ENCODE measurements at places on chromosomes 7 and 10. TPM values are rescaled to one million over a fixed set of nuclear protein-coding genes. Genes with fewer than 3 reads are reported as not detected.

CFAP70 gene
- total RNA-seq, result 6.5 TPM

TUBB8 gene
- total RNA-seq, result 0.24 TPM

PRLHR gene
- total RNA-seq, result 1.4 TPM

EVX1 gene
- total RNA-seq, result 1.7 TPM

GLUD1 gene
- 82.8 TPM for total RNA-seq

SMO gene
- 21.9 TPM for total RNA-seq

GATA3 gene
- 1.9 TPM for total RNA-seq

GBX1 gene
- not detected for total RNA-seq

GIMAP4 gene
- 9.6 TPM for total RNA-seq

CYP26A1 gene
- total RNA-seq, result 0.72 TPM

GRID2IP gene
- 0.96 TPM for total RNA-seq

ACTL6B gene
- total RNA-seq, result not detected

GRB10 gene
- 38.3 TPM for total RNA-seq

FAM25G gene
- total RNA-seq, result not detected

AKR1C8 gene
- 2.9 TPM for total RNA-seq

RTKN2 gene
- total RNA-seq, result 5.1 TPM

CDK14 gene
- total RNA-seq, result 109 TPM

GJC3 gene
- not detected for total RNA-seq

PCLO gene
- 6.7 TPM for total RNA-seq

SCART1 gene
- total RNA-seq, result 2.9 TPM

PDK4 gene
- total RNA-seq, result 17.6 TPM

AFAP1L2 gene
- total RNA-seq, result 23.1 TPM

ADAMTS14 gene
- total RNA-seq, result 2.9 TPM

ABCB4 gene
- total RNA-seq, result 30.6 TPM

IL15RA gene
- not detected for total RNA-seq

CHAT gene
- total RNA-seq, result not detected

NPSR1 gene
- not detected for total RNA-seq

TLL2 gene
- total RNA-seq, result 1.2 TPM

ADRA2A gene
- 0.24 TPM for total RNA-seq

SAP25 gene
- total RNA-seq, result not detected

CUBN gene
- 1.4 TPM for total RNA-seq

HYCC1 gene
- 46.0 TPM for total RNA-seq

HOXA1 gene
- total RNA-seq, result 1.9 TPM

ACSM6 gene
- 0.96 TPM for total RNA-seq

NET1 gene
- 63.6 TPM for total RNA-seq

LRIT1 gene
- 3.6 TPM for total RNA-seq

MKLN1 gene
- total RNA-seq, result 55.1 TPM

GIMAP2 gene
- total RNA-seq, result 23.4 TPM

ZCWPW1 gene
- 11.8 TPM for total RNA-seq

RNF148 gene
- 0.48 TPM for total RNA-seq

KLF14 gene
- total RNA-seq, result 0.48 TPM

MRLN gene
- total RNA-seq, result 16.9 TPM

CALHM2 gene
- 7.2 TPM for total RNA-seq

TUBAL3 gene
- not detected for total RNA-seq
